Left kidney (tissue), 8 donors: ENCODE measurements at places on chromosomes 12 and 14. TPM values are rescaled to one million over a fixed set of nuclear protein-coding genes. Genes with fewer than 3 reads are reported as not detected.

EFCAB11 gene
- polyA plus RNA-seq: 23.7 TPM

TOX4 gene
- 63.6 TPM for polyA plus RNA-seq

SYCP3 gene
- 1.2 TPM for polyA plus RNA-seq

SALL2 gene
- 62.1 TPM for polyA plus RNA-seq

TAS2R8 gene
- polyA plus RNA-seq: not detected

ACOT6 gene
- 0.25 TPM for polyA plus RNA-seq
